ENCODE measurements at places on chromosomes 4 and X.
A peak's percentile ranks its signal among the peaks of the same experiment; 100 is the strongest.

DNA sequence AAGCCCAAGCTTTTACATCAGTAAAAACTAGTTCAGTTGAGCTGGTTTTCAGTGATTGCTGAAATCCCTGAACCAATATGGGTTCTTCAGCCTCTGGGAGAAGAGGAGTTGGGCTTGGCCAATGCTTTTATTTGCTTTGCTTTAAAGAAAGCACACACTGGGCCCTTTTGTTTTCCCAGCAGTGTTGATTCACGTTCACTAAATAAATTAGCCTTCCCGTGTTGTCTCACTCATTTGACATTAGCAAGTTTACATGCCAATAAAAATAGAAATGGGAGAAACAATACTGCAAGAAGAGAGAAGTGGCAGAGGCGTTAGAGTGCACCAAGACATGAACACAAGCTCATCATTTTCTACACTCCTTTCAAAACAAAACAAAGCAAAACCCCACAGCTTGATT is 136.2 kb downstream of the SHROOM3 start:
- DNase-seq: no peak

DNA sequence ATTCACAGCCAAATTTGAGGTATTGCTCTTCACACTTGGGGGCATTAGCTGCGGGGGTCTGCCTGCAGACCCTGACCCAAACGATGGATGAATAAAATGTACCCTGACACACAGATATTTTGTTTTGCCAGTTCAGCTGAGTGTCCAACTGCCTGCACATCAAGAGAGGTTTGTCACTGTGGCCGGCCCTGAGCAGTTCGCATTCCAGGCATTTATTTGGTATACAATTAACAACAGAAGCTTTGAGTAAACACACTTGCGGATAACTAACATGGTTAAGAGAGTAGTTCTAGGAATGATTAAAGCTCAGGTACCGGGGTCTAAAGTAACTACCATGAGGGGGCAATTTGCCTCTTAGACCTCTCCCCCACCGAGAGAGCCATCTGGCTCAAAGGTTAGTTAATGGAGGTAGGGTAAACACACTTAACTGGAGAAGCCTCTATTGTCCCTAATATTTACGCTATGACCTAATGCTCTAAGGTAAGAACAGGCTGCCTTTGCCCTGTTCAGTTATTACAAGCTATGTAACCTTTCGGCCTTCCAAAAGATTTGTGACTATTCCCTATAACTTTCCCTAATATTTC is 162.0 kb downstream of the SNCA start:
- no peak for DNase-seq

DNA sequence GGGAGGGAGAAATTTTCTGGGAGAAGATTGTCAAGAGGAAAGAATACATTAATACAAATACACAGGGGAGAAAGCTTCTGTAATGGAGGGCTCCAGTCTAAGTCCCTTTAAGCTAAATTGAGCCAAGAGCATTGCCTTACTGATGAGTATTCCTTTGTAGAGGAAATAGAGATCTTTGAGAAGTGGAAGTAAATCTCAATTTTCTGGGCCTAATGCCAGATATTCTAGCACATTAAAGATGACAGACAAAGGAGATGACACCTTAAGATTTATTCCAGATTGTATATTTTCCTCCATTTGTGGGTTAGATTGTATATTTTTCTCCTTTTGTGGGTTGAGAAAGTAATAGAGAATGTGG is 28.5 kb upstream of the SMAD1 start:
- no peak for DNase-seq

GRCh38 chr4:165458471-165458870 is 79.7 kb downstream of the CPE start:
- no peak for DNase-seq

DNA sequence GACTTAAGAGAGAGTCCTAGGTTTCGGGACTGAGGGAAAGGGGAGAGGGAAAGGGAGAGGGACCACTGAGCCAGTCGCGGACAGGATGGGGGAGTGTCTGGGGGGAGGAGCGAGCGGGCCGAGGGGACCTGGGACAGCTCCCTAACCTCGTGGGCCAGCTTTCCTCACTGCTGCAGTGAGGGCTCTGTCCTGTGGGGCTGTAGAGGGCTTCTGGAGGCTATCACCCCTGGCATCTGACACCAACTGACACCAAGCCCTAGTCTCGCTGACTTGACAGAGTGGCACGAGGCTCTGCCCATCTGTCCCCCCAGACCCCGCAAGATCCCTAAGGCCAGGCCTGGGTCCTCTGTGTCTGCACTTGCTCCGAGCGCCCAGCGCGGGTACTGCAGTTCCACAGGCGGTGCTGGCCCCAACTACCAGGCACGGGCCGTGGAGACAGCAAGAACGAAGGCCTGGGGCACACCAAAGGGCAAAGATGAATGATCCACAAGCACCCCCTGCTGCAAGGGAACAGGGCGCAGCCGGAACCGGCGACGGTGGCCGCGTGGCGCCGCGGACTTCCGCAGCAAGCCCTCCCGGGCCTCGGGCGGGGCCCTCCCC is 465 bp downstream of the HAUS7 start:
- DNase-seq: peak; percentile 24

GRCh38 chr4:2400841-2401609 is 17.4 kb downstream of the ZFYVE28 start:
- no peak for DNase-seq

DNA sequence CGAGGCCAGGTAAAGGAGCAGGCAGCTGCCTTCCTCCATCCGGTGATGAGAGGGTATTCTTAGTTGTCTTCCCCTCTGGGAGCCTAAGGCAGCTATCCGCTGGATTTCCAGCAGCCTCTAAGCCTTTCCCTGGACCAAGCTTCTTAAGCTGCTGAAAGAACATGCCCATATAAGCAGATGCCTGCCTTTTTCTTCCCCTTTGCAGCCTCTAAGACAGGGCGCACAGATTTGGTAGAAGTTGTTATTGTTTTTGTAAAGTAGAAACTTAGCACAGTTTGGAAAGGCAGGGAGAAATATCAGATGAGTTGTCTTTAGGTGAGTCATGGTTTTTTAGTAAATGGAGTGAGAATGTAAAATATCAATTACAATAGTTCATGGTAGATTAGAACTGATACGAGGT is 210.8 kb downstream of the ARHGAP10 start:
- DNase-seq: no peak

- no peak for DNase-seq
Observed at GRCh38 chrX:151984328-151984727, 9.9 kb upstream of the GABRE start.

DNA sequence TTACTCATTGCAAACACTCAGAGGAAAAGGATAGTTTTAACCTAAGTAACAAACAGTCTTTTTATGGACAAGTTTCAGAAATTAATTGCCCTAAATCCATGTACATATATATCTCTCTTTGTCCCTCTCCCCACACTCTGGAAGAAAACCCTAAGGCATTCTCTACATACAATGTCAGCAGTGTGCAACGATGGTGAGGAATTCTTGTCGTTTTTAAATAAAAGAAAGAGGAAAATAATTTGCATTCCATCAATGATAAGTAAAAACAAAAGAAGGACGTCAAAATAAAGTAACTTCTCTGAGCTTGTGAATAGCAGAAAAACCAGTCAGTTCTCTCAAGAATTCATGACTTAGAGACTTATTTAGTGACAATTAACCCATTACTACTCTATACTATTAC is 550.5 kb upstream of the DIPK2B start:
- no peak for DNase-seq

GRCh38 chr4:21882051-21882839 is 66.3 kb downstream of the KCNIP4 start:
- no peak for DNase-seq

DNA sequence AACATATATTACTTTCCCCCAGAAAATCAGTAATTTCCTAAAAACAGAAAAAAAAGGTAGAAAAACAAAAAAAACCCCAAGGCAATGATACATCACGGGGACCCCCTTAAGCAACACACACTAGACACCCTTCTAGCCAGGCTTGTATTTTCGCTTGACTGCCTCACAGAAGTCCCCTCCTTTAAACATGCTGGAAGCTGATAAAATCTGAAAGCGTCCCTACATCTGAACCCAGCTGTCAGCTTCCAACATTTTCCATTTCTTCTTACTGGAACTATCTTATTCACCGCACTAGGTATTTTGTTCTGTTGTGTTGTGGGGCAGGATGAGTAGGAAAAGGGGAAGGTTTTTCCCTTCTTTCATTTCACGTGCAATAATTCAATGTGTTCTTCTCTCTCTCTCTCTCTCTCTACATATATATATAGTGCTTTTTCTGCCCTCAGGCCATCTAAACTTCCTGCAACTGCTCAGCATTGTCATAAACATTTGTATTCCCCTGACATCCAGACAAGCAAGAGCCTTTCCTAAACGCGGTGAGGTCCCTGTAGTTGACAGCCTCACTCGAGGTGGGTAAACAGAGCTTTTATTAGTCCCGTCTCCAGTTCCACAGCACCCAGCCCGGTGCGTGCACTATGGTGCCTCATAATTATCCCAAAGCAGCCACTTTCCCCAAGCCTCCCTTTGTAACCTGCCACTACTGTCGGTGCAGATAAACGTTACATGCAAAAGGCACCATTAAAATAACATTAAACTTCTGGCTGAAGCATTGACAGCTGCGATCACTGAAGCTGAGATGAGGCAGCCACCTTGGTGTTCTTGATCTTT is 82.5 kb downstream of the GATB start:
- no peak for DNase-seq

DNA sequence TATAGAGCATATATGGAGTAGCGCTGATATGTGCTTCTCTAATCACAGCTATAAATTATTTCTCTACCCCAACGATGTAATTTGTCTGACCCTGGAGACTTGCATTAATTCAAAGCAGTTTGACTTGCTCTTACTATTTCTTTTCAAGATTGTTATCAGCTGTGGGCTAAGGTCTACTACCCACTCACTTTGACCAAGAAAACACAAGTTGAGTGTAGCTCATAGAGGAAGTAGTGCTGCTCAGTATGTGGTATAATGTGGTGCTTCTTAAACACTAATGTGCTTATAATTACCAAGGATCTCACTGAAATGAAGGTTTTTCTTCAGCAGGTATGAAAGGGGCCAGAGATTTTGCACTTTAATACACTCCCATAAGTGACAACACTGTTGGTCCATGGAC is 70.1 kb downstream of the INPP4B start:
- no peak for DNase-seq

GRCh38 chr4:36206603-36207311 is 37.6 kb downstream of the ARAP2 start:
- DNase-seq: no peak
